ENCODE measurements at places on chromosomes 12 and 14.

DNA sequence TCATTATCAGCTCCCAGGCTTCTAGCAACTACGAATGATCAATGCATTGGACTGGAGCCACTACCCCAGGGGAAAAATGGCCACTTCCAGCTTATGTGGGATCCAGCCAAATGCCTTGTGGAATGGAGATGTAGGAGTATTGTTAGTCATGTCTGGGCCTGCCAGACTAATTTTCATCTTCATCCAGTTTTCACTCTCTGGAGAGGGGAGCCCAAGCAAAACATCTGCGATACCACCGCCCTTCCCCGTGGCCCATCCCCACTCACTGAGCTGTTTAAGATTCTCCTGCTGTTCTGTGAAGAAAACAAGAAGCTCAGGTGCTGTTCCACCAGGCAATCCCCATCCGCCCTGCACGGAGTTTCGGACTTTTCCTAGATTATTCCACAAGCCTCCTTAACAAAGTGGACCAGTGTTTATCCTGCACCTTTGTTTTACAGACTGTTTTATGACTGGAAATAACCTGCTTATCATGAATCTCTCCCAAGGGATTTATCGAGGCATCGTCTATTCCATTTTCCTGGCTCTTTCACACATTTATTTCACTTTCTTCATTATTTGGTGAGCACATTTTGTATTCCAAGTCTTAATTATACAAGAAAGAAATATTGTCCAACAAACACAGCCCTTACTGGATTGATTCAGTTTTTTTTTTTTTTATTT lies 35.5 kb upstream of the MAX start:
- DNase-seq, result no peak

- no peak for DNase-seq
Observed at GRCh38 chr12:110684312-110684836, 4.5 kb downstream of the HVCN1 start.

- DNase-seq, result no peak
Observed at GRCh38 chr12:28954333-28954732, 194.7 kb upstream of the FAR2 start.

DNA sequence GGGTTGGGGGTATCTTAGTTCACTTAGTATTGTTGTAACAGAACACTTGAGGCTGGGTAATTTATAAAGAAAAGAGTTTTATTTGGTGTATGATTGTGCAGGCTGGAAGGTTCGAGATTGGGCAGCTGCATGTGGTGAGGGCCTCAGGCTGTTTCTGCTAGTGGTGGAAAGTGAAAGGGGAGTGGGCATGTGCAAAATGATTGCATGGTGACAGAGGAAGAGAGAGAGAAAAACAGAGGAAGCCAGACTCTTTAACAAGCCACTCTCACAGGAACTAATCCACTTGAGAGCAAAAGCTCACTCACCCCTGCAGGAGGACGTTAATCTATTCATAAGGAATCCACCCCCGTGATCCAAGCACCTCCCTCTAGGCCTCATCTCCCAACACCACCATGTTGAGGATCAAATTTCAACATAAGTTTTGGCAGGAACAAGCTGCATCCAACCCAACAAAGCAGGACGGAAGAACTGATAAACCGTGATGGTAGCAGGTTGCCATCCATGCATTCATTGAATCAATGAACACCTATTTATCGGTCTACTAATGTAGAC lies 165.0 kb upstream of the GZMB start:
- no peak for DNase-seq

GRCh38 chr14:60094306-60094897 lies 2.7 kb downstream of the PCNX4 start:
- DNase-seq, result no peak

- DNase-seq, result no peak
Observed at GRCh38 chr12:67354966-67355365, 85.8 kb downstream of the CAND1 start.

- no peak for DNase-seq
Observed at GRCh38 chr12:49261721-49262120, 3.2 kb upstream of the TUBA1C start.

GRCh38 chr12:8917751-8918150 lies 3.4 kb downstream of the PHC1 start:
- no peak for DNase-seq

DNA sequence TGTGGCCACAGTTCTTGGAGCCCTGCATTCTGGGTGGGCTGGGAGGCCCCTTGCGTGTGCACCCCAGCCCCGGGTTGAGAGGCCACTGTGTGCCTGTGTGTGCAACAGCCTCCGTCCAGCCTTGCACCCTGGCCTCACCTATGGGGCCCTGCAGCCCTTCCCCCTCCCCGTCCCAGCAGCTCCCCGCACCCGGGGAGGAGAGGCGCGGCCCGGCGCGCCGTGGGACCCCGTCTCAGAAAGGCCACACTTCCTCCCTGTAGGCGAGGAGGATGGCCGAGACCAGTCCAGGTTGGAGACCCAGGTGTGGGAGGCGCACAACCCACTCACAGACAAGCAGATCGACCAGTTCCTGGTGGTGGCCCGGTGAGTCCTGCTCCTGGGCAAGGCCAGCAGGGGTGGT lies 16.6 kb upstream of the CRIP2 start:
- no peak for DNase-seq

GRCh38 chr14:102927346-102927877 lies 4.9 kb downstream of the AMN start:
- no peak for DNase-seq

DNA sequence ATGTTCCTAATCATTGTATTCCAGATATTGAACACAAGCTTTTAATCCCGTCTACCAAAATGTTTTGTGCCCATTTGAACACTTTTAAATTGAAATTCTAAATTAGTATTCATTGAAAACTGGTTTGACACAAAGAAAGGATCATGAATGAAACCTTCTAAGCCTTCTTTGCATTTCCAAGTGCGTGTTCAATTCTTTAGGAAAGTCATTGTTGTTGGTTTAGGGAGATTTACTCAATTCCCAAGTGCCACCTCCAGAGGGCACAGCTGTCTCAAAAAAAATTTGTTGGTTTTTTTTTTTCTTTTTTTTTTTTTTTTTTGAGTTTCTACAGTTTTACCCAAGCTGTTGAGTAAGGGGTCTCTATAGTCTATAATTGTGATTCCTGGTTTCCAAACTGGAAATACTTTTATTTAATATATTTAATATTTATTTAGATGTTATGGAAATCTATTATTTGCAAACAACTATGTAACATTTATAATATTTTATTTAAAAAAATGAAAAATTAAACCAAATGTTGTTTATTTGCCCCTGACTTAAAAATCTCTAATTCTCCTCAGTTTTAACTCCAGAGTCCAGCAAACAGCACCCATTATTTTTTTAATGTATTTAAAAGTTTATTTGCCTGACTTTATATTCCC lies 79.9 kb downstream of the NEDD1 start:
- DNase-seq, result no peak

DNA sequence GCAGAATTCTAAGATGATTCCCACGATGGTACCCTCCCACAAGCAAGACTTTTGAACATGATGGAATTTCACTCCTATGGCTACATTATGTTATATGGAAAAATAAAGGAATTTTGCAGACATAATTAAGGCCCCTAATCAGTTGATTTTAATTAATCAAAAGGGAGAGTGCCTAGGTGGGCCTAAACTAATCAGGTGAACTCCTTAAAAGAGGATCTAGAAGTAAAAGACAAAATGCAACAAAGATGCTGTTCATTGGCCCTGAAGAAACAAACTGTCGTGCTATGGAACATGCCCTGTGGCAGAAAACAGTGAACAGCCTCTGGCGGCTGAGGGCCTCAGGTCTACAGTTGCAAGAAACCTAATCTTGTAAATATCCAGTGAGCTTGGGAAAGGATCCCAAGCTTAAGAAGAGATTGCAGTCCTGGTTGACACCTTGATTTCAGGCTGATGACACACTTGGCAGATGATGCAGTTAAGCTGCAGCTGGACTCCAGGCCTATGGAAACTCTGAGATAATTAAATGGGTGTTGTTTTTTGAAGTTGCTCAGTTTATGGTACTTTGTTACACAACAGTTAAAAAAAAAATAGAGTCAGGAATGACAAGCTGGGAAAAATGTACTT lies 13.8 kb downstream of the TMCC3 start:
- DNase-seq, result no peak

GRCh38 chr12:8672381-8672780 lies 9.8 kb upstream of the MFAP5 start:
- no peak for DNase-seq

- DNase-seq, result no peak
Observed at GRCh38 chr14:81509838-81510452, 23.7 kb downstream of the SEL1L start.

- DNase-seq, result no peak
Observed at GRCh38 chr14:36066636-36067035, 109.9 kb downstream of the PTCSC3 start.

- no peak for DNase-seq
Observed at GRCh38 chr12:66920205-66920604, 241.3 kb upstream of the GRIP1 start.

DNA sequence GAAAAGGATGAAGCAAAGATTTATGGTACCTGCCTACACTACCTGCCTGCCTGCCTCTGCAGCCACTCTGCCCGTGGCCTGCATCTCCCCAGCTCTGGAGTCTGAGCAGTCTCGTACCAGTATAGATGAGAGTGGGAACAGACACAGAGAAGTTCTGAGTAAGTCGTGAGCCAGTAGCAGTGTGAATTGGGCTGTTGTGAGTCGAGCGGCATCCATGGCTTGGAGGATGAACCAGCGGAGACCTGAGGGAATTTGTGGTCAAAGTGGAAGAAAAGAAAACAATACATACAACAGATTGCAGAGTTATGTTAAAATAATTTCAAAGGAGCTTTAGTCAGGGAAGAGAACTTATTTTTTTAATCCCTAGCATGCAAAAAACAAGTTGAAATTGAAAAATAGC lies 25.3 kb downstream of the C2CD5 start:
- DNase-seq, result no peak

DNA sequence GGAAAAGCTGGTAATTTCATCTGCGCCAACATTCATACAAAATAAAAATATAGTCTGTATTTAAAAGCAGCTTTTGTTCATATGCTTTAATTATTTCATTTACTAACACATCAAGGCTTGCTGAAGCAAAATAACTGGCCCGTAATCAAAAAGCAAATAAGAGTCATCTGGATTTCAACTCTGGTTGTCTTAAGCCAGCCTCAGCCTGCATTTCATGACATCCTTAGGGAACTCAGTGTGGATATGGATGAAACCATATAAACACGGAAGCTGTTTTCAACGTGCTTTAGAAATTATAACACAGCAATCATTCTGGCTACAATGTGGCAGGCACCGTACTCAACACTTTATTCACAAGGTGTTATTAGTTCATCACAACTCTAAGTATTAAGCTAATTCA lies 852 bp downstream of the COX16 start:
- DNase-seq, result no peak

DNA sequence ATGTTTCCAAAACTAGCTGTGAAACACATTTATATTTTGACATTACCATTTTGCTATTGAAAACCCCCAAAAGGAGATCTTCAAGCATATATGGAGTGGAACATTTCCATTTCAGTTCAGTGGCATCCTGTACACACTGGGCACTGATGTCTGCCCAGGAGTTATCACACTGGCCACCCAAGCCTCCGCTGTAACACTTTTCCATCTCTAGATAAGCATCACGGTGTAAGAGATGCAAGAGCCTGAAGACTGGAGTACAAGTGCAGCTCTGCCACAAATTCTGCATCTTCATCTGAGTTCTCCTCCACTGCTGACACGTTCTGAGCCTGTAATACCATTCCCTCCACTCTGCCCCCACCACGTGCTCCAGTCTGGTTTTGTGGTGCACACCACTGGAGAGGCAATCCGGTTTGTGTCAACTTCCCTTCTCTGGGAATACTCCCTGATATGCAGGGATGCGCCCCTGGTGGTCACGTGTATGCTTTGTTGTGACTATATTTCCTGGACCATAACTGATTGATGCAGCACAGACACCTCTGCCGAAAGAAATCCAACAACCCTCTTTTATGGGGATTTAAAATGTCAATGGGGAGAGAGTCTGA lies 12.7 kb downstream of the SPTLC2 start:
- no peak for DNase-seq
